ENCODE measurements at places on chromosomes 1 and 21.

GRCh38 chr1:227946624-227947385 is 927 bp downstream of the WNT9A start:
- DNase-seq, result peak; percentile 47

GRCh38 chr1:110633646-110634030 is 27.5 kb upstream of the KCNA2 start:
- DNase-seq, result no peak

DNA sequence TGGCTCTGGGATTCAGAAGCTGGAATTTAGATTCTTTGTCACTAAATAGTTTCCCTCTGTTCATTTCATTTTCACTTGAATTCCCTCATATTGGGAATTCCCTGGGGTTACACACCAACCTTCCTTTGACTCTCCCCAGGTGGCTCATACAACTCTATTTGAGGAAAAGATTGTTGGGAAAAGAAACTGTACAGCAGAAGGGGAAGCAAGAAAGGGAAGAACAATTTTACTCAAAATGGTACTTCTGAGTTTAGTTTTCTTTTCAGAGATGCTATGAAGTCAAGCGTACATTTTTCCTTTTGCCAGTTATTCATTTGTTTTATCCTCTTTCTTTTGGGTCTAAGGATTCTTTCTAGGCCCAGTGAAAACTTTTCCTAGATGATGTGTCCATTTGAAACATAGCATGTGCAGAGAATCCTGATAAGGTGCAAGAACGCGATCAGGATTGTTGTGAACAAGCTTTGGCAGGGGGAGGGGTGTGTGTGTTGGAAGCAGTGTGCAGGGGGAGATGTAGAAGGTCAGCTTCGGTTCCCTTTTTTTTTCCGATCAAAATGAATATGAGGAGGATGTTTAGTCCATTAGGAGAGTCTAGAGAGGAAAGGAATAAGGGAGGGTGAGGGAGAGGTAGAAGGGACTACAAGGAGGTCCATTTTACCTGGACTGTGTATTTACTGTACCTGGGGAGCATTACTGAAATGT is 26.8 kb upstream of the CD1D start:
- no peak for DNase-seq

- DNase-seq, result no peak
Measured at GRCh38 chr1:109025694-109026093, 16.2 kb downstream of the WDR47 start.
